HFFc6 (cell line): ENCODE measurements at places on chromosomes 1 and 21. TPM values are rescaled to one million over a fixed set of nuclear protein-coding genes. Genes with fewer than 3 reads are reported as not detected.
A peak's percentile ranks its signal among the peaks of the same experiment; 100 is the strongest.

GRCh38 chr1:91440847-91441246 lies 36.2 kb upstream of the HFM1 start:
- peaks cover 2% of the 10 kb centered on the region for H3K27me3 ChIP-seq
- no peaks in the 10 kb centered on the region for H3K36me3 ChIP-seq
- H3K4me1 ChIP-seq, result no peaks in the 10 kb centered on the region
- no peak overlapping the region for H3K4me3 ChIP-seq
- no peak overlapping the region for H3K27ac ChIP-seq

Gene DENND2D
- 0.87 to 3.7 TPM (median 1.7 TPM) in 3 replicates for total RNA-seq

Gene WNT2B
- 1.9 to 3.4 TPM (median 3.1 TPM) in 3 replicates for total RNA-seq

Gene KLHDC9
- 2.1 to 3.4 TPM (median 2.1 TPM) in 3 replicates for total RNA-seq

Gene LDLRAD1
- total RNA-seq, result not detected in 3 replicates

DNA sequence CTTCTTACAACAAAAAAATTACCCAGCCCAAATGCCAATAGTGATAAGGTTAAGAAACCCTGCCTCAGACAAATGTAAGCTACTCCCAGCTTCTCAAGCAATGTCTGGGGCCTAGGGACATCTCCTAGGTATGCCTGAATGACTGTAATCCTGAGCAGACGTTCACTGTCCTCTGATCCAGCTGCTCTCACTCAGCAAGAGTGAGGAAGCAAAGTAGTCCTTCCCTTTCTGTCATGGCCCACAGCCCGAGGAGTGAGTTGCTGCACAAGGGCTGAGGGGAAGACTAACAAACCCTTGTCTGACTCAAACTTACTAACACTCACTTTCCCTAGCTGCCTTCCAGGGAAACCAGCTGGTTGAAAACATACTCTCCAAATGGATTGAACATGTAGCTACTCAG lies 124.9 kb upstream of the TNFSF4 start:
- peaks cover 48% of the 10 kb centered on the region for H3K4me1 ChIP-seq
- H3K4me3 ChIP-seq, result no peak overlapping the region; the same call in 1 of the 2 replicates
- DNase-seq, result peak; percentile 62
- H3K36me3 ChIP-seq, result no peaks in the 10 kb centered on the region; the same call in 1 of the 2 replicates
- peak overlapping the region; percentile 84 for H3K27ac ChIP-seq
- H3K27me3 ChIP-seq, result no peaks in the 10 kb centered on the region

DNA sequence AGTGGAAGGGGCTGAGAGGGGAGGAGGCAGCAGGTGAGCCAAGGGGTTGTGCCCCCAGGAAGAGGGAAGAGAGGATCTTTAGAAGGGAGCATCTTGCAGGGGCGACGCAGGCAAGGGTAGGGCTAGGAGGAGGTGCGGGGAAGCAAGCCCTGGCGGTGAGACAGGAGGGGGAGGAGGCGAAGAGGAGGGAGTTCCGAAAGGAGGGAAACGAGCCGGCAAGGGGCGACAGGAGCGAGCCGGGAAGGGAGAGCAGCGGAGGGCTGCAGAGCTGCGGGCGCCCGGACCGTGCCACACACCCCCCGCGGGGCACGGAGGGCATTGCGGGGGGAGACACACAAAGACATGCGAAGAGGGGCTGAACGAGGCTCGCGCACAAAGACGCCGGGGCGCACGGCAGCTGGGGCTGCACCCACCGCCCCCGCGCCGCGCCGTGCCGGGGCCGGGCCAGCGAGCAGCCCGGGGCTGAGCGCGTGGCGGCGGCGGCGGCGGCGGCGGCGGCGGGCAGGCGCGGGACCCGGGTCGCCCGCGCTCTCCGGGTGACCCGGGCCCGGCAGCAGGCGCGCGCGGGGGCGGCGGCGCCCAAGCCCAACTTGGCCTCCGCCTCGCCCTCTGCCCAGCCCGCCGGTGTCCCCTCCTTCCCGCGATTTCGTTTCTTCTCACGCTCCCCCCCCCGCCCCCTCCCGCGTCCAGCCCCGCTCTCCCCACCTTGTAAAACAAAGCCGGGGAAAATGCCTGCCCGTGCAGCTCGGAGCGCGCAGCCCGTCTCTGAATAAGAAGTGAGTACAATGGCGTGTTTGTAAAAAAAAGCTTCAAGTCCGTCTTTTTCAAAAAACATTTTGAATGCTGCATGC lies at the start of gene KCNK2:
TSS of gene KCNK2 (plus strand) at position 206 of the 851 bp plus-strand sequence. CDS start 649 bp downstream, outside the sequence.
- peaks cover 27% of the 10 kb centered on the region for H3K36me3 ChIP-seq
- peaks cover 86% of the 10 kb centered on the region for H3K4me1 ChIP-seq
- peaks cover 3% of the 10 kb centered on the region for H3K27me3 ChIP-seq
- H3K27ac ChIP-seq, result peak within 1 kb of the TSS; percentile 62
- H3K4me3 ChIP-seq, result peak within 1 kb of the TSS; percentile 89

- no peak overlapping the region for H3K27ac ChIP-seq
- H3K27me3 ChIP-seq, result peaks cover 3% of the 10 kb centered on the region; the same call in 1 of the 2 replicates
- H3K4me3 ChIP-seq, result no peak overlapping the region
- H3K4me1 ChIP-seq, result no peaks in the 10 kb centered on the region
- H3K36me3 ChIP-seq, result no peaks in the 10 kb centered on the region
- DNase-seq, result no peak
Observed at GRCh38 chr1:177311111-177311510, 140.4 kb downstream of the BRINP2 start.

DNA sequence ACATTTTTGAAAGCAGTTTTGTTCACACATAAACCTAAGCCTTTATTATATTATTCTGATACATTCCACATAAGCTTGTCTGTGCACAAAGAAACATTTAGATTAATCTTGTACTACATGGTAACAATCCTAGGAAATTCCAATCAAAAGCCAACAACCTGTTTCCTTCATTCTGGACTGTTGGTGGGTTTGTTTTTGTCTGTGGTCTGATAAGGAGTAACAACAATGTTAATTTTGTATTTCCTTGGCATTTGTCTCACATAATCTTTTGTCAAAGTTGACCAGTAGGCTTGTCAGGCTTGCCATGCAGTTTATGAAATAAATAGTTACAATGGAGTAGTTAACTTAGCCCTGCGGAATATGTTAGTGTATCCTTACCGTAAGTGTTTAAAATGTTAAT lies 183.3 kb downstream of the DHRS3 start:
- no peak for DNase-seq
- no peak overlapping the region; the same call in 1 of the 2 replicates for H3K4me3 ChIP-seq
- no peaks in the 10 kb centered on the region; the same call in 1 of the 2 replicates for H3K27me3 ChIP-seq
- peak overlapping the region; percentile 73; the same call in 1 of the 2 replicates for H3K27ac ChIP-seq
- peaks cover 19% of the 10 kb centered on the region for H3K36me3 ChIP-seq
- peaks cover 67% of the 10 kb centered on the region for H3K4me1 ChIP-seq

Gene NHLH2
- total RNA-seq, result not detected in 3 replicates

Gene RNU1-3
- total RNA-seq, result 1,382 and 2,394 TPM in 2 replicates

GRCh38 chr1:21162740-21163464 lies 13.8 kb downstream of the EIF4G3 start:
- no peak for DNase-seq
- no peak overlapping the region for H3K27ac ChIP-seq
- no peaks in the 10 kb centered on the region; the same call in 1 of the 2 replicates for H3K27me3 ChIP-seq
- H3K4me1 ChIP-seq, result peaks cover 28% of the 10 kb centered on the region
- no peak overlapping the region for H3K4me3 ChIP-seq

Gene SLC30A2
- total RNA-seq, result not detected in 3 replicates

DNA sequence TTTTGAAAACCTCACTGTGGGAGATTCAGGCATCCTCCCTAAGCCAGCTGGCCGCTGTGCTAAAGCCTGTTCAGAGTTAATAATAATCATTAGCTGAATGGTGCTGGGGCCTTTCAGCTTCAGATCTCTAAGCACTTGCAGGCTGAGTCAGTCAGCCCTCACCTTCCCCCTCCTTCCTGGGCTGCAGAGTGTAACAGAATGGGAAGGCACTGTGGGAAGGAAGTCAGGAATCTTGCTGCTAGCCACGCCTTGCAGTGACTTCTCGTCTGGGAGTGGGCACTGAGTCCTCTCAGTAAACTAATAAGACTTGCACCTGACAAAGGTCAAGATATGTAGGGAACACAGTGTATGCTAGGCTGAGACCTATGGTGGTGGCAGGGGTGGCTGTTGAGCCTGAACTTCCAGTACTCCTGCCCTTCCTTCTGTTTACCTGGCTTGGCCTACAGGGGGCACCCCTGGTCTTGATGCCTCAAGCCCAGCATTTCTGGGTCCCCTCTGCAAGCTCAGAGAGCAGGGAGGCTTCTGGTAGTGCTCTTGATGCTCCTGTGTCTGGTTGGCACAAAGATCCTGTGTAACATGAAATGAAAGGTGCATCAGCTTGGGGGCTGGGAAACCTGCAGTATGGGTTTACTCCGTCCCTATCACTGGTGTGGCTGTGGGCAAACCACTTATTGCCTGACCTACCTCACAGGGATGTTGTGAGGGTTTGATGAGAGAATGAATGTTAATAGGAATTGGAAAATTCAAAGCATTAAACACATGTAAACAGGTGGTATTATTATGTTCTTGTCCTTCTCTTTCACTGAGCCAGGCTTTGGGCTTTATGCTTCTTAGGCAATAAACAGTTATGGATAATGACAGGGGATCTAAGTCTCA lies 6.0 kb downstream of the CYB561D1 start:
- peaks cover 60% of the 10 kb centered on the region for H3K4me1 ChIP-seq
- H3K36me3 ChIP-seq, result no peaks in the 10 kb centered on the region; the same call in 1 of the 2 replicates
- H3K4me3 ChIP-seq, result peak overlapping the region; percentile 71

DNA sequence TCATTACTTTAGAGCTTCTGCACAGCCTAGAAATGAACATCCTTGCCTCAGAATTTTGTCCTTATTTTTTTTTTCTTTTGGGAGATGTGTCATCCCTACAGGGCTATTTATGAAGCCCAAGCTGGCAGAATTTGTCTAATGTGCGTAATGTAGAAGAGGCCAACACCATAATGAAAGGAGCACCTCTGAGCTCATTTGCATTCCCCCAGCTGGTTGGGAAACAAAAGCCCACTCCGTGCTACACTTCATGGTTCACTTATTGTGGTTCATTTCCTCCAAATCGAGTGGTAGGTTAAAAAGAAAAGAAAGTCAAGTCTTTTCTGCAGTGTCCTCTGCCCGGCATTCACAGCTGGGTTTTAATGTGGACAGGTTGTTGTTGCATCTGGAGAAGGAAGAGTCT lies 73.5 kb downstream of the KAZN start:
- H3K36me3 ChIP-seq, result no peaks in the 10 kb centered on the region
- H3K4me3 ChIP-seq, result no peak overlapping the region
- H3K27ac ChIP-seq, result no peak overlapping the region
- H3K27me3 ChIP-seq, result no peaks in the 10 kb centered on the region; the same call in 1 of the 2 replicates
- DNase-seq, result no peak

- H3K27ac ChIP-seq, result no peak overlapping the region
- H3K27me3 ChIP-seq, result no peaks in the 10 kb centered on the region
- peaks cover 61% of the 10 kb centered on the region for H3K4me1 ChIP-seq
- DNase-seq, result no peak
- H3K36me3 ChIP-seq, result no peaks in the 10 kb centered on the region; the same call in 1 of the 2 replicates
Observed at GRCh38 chr1:162134646-162135045, 65.2 kb downstream of the NOS1AP start.

DNA sequence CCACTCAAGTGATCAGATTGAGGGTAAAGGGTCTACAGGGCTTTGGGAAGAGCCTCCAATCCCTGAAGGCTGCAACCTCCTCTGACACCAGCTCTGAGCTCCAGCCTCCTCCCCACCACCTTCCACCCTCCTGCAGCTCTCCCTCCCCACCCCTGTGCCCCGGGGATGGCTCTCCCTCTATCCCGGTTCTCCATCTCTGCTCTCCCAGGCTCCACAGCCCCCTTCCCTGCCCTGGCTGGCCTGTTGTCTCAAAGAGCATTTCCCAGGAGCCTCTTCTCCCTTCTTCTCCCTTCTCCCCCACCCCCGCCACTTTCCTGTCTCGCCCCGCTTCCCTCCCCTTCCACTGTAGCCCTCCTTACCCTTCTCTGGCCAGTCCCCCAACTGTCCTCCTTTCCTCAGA lies 1.1 kb downstream of the PLEKHA6 start:
- peaks cover 25% of the 10 kb centered on the region for H3K4me1 ChIP-seq
- no peak overlapping the region for H3K27ac ChIP-seq
- no peaks in the 10 kb centered on the region for H3K36me3 ChIP-seq
- no peak overlapping the region for H3K4me3 ChIP-seq

DNA sequence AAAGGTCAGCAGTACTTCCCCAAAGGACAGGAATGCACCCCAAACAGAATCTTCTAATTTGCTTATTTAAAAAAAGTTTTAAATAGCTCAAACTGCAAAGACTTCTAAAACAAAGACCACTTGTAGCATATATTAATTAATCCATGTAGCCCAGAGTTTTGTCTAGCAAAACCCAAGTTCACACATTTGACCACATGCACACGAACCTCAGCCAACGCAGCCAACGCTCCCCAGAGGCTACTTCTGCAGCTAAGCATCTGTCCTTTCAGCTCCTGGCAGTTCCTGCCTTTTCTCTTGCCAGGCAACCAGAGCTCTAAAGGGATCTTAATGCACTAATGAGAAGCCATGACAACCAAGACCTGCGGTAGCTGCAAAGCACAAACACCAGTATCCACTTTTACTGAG lies 89.6 kb downstream of the RERE start:
- H3K27me3 ChIP-seq, result no peaks in the 10 kb centered on the region
- H3K4me1 ChIP-seq, result peaks cover 6% of the 10 kb centered on the region
- no peak for DNase-seq
- H3K4me3 ChIP-seq, result no peak overlapping the region
- peaks cover 17% of the 10 kb centered on the region for H3K36me3 ChIP-seq

Gene SLC9C2
- total RNA-seq, result not detected in 2 replicates

GRCh38 chr1:173866413-173867115 lies 1.2 kb downstream of the GAS5 start:
- peaks cover 60% of the 10 kb centered on the region for H3K4me1 ChIP-seq
- H3K27me3 ChIP-seq, result peaks cover 26% of the 10 kb centered on the region
- H3K27ac ChIP-seq, result peak overlapping the region; percentile 97
- H3K36me3 ChIP-seq, result peaks cover 64% of the 10 kb centered on the region
- peak overlapping the region; percentile 99 for H3K4me3 ChIP-seq

Gene GJC2
- 1.00 to 2.3 TPM (median 2.3 TPM) in 3 replicates for total RNA-seq

- no peaks in the 10 kb centered on the region for H3K27me3 ChIP-seq
- no peak overlapping the region for H3K27ac ChIP-seq
- peaks cover 5% of the 10 kb centered on the region for H3K36me3 ChIP-seq
- no peak overlapping the region for H3K4me3 ChIP-seq
Observed at GRCh38 chr1:114431026-114431425, 80.0 kb downstream of the TRIM33 start.

DNA sequence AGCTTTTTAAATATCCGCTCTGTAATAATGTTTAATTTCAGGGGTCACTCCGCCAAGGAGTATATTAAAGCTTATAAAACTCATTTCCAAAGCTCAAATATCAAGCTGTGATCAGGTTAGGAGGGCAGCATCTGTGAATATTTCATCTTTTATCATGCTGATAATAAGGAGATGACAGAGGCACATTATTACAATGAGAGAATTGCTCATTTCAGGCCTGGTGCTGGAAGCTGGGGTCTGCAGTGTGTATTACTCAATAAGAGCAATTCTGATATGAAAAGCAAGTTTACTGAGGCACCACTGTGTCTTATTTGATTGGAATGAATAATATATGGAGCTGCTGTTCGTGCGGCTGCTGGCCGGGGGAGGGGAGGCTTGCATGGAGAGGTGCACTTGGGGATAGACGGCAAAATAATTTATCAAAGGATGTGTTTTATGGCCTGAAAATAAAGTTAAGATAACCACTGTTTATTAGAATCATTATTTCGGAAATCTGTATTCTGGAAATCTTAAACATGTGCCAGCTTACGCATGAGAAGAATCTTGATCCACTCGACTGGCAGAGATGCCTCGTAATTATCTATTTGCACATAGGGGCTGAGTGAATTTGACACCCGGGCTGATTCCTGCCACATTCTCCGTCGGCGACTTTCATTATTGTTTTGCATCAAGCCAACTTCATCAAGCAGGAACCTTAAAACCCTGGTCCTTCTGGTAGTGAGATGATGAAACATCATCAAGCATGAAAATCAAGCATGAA lies 173.2 kb downstream of the RRAGC start:
- no peak overlapping the region for H3K27ac ChIP-seq
- no peak overlapping the region for H3K4me3 ChIP-seq
- H3K4me1 ChIP-seq, result no peaks in the 10 kb centered on the region
- DNase-seq, result no peak

- no peak overlapping the region; the same call in 1 of the 2 replicates for H3K4me3 ChIP-seq
- no peaks in the 10 kb centered on the region for H3K36me3 ChIP-seq
- no peak overlapping the region for H3K27ac ChIP-seq
- H3K4me1 ChIP-seq, result no peaks in the 10 kb centered on the region
Observed at GRCh38 chr21:15480160-15480559, 249.6 kb upstream of the USP25 start.
